ENCODE measurements at places on chromosomes 7 and 10.

DNA sequence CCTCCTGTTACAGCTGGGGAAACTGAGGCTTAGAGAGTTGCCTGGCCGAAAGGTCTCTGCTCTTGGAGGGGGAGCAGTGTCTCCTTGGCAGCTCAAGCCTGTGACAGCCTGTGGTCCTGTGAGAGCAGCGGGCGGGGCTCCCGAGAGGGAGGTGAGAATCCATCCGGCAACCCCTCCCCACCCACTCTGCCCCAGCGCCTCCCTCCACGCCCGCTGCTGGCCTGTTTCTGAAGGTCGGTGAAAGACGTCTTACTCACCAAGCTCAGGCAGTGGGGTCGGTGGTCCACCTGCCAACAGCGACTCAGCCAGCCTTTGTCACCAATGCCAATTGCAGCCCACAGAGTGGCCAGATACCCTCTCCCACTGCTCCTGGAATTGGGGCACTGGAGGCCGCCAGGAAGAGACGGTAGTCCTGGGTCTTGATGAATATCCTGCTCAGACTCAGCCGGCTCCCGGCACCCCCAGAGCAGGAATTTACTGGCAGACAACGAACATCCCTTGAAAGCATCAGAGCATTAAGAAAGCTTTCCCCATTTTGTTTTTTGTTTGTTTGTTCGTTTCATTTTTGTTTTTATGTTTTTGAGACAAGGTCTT, 7.4 kb upstream of the TTYH3 start:
- DNase-seq: no peak

DNA sequence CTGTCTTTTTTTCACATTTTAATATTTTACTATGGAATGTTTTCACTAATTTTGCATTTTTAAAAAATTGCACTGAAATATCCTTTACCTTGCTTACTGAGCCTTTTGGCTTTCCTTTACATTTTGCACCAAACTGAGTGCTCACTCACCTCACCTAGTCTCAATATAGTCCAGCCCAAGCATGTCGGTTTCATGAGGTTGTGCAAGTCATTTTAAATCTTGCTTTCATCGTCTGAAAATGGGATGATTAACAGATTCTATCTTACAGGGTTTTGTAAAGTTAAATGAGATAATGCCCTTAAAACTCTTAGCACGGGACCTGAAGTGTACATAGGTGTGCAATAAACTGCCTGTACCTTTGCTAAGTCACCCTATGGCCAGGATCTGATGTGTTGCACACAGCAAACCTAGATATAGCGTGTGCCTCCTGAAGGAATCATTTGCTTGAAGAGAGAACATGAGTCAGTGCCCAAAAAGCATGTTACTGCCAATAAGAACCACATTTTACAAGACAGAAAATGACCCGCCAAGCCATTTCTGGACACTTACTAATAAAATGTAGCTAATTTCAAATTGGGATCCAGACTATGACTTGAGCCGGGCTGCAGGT, 199.8 kb downstream of the JCAD start:
- no peak for DNase-seq

- DNase-seq: no peak
Measured at GRCh38 chr10:52115823-52116222, 198.3 kb upstream of the DKK1 start.

DNA sequence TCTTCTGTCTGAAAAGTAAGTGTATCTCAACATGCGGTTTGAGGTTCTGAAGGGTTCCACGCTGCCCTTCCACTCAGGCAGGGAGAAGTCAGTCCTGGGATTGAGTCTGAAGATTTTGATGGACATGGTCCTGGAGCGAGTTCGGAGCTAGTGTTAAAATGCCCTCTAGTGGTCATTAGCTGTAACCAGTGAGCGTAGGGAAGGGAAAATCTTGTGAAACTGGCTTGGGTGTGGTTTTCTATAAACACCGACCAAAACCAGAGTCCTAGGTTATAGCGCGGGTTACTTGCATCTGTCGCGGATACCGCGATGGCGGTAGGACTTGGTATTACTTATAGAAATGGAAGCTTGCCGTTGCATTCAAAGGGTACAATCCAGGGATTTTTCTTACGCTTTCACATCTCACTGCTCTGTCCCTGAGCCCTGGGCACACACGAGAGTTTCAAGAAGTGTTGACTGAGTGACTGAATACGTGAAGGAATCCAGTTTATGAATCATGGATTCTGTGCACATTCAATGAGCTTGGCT, 348.2 kb upstream of the C7orf33 start:
- DNase-seq: no peak

DNA sequence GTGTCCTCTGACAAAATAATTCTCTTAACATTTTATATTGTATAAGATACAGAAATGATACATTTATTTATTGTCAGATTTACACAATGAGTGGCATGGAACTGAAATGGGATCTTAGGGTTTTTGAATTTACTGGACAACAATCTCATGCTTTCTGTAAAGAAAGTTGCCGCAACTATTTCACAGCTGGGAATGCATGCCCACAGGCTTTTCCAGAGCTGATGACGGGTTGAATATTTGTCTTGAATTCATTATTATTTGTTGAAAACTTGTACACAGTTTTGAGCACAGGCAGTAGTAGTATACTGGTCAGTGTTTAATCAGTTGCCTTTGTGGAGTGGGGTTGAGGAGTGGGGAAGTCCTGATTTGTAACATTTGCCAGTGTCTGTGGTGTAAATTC, 20.5 kb upstream of the MRC1 start:
- DNase-seq: no peak

- DNase-seq: no peak
Measured at GRCh38 chr7:50557099-50557498, 8.1 kb downstream of the DDC start.

- peak; percentile 23 for DNase-seq
Measured at GRCh38 chr7:80942261-80943041, 23.6 kb upstream of the SEMA3C start.

DNA sequence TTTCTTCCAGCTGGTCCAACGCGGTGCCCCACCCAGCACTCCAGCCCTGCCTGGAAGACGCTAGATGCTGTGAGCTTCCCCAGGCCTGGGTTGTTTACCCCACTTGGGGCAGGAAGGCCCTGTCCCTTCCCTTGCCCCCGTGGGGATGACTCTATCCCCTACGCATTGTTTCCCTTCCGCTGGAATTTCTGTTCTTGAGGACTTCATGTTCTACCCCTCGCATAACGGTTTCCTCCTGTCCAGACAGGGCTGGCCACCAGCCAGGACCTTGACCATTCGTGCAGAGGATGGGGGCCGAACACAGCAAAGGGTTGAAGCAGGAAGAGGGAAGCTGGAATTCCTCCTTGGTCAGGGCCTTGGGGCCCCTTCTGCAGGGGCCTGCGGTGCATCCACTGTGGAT, 14.7 kb upstream of the SERPINE1 start:
- no peak for DNase-seq

DNA sequence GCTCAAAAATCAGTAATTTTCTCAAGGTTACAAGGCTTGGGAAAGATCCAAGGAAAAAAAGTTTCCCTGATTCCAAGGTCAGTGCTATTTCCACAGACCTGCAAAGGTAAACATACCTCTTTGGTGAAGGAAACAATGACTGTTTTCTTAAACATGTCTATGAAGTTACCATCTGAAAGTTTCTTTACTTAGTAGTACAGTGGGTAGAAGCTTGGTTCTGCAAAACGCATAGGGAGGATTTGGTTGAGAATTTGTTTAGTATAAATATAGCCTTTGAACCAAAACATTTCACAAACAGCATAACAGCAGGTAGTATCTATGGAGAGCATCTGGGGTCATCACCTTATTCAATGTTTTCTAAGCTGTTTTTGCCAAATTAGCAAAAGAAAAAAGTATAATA, 169.6 kb downstream of the CCSER2 start:
- DNase-seq: no peak

- no peak for DNase-seq
Measured at GRCh38 chr10:91350651-91351081, 59.5 kb upstream of the HECTD2 start.

- no peak for DNase-seq
Measured at GRCh38 chr7:68433462-68434070, 1164.7 kb upstream of the AUTS2 start.

DNA sequence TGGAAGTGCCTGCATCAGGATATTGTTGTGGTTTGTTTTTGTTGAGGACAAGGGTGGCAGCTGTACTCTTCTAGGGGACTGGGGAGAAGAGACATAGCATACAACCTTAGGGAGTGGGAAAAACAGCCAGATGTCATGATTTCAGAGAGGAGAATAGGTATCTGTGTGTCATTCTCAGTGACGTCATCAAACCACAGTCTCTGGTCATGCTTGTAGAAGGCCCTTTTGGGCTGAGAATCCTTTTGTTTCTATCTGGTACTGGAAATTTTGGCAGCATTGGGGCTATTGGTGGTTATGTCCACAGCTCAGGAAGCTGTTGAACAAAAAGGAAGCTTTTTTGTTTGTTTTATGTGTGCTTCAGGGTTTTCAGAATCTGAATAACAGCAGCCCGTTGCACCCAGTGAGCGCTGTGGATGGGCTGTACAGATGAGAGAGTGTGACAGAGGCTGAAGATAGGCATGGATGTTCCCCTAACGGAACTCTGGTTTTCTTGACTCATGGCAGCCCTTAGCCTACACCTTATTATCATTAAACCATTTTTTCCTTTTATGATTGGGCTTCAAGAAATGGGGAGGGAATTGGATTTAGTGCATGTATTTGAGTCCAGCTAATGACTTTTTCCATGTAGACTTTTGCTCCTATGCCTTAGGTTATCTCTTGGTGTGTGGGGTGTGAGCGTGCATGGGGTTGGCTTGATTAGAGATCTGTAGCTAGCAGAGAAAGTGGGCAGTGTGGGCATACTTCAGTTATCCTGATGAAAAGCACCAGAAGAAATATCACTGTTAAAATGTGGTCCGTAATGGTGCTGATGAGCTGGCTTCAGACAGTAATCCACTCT, 65.7 kb downstream of the SND1 start:
- DNase-seq: no peak

DNA sequence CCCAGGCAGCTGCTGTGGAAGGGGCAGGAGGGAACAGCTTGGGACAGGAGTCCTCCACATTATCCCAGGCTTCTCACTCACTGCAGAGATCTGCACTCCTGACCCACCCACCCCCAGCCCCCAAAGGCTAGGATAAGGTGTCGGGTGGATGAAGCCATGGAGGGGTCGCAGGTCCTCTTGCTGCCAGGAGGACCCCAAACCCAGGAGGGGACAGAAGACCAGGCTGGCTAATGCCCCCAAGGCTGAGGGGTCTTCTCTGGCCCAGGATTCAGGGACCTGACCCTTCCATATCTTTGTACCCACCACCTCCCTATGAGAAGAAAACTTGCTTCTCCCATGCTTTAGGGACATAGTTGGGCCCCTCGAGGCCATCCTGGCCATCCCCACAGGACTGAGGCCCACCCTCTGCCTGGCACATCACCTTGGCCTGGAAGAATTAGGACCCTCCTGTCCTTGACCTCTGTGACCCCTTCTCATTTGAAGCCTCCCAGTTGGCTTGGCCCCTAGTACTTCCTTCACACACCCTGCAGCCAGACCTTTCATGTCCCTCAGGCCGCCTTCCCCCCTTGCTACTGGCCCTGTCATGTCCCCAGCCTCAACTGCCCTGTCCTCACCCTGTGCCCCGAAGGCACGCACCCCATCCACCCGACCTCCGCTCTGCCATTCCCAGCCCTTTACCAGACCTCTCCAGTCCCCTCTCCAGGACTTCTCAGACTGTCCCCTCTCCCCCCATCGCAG, 21.6 kb downstream of the KCNH2 start:
- DNase-seq: no peak

DNA sequence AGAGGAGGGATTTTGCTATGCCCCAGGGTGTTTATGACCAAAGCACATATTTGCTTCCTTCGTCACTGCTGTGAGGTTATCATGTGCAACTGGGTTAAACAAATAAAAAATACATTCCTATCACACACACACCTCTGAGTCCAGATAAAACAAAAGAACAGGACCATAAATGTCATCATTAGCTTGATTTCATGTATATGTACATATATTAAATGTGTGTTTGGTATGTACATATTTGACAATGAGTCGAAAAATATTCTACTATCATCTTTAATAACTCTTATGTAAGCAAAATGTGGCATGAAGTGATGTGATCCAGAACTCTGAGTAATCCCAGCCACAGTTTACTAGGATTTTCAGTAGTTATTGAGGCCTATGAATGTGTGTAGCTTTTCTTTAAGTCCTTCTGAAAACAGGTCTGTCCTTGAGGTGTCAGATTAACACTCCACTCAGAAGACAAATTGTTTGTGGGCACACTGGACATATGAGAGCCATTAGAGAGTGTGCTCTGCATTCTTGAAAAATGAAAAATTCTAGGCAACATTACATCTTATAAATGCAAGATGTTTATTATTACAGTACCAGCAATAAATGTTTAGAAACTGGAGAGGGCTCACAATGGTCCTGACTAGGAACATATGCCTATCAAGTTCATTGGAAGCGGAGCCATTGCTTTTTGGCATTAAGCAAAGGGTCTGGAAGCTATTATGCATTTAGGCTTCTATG, 335.1 kb upstream of the SEMA3A start:
- DNase-seq: no peak

DNA sequence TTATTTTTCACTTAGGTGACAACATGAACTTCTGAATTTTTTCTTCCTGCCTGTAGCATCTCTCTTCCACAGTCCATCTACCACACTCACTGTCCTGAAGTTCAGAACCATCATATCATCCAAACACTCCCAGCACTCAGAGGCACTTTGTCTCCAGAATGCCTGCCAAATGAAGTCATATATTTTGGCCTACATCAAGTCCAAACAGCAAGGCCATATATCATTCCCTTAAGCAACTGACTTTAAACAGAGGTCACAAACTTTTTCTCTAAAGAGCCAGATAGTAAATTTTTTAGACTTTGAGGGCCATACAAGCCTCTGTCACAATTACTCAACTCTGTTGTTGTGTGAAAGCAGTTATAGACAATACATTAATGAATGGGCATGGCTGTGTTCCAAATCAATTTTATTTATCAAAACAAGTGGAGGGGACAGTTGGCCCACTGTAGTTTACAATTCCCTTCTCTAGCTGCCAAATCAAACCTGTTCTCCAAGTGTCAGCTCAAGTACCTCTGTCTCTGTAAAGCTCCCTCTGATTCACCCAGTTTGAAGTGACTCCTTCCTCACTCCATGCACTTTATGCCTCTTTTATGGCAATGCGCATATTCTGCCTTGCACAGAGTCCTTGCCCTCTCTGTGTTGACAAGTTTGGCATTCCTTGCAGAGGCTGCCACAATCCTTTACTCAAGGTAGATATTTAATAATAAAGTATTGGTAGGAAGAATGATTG, 305.7 kb downstream of the FZD1 start:
- no peak for DNase-seq

DNA sequence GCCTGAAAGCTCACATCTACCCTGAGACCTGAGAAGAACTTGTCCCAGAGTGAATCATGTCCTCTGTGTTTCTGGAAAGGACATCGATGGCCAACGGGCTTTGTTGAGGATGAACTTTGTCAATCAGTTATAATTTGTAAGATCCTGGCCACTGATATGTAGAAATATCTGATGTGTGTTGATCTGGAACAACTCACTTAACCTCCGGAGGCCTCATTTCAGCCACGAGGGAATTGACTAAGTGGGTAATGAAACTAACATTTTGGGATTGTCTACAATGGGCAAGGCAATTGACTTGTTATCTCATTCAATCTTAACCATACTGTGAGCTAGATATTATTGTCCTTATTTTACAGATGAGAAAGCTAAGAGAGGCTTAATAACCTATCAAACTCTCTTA, 468.1 kb upstream of the NRP1 start:
- no peak for DNase-seq

- no peak for DNase-seq
Measured at GRCh38 chr7:103547451-103548284, 101.7 kb upstream of the SLC26A5 start.

- DNase-seq: no peak
Measured at GRCh38 chr7:133470-133869, 58.9 kb upstream of the FAM20C start.

All from H1 (cell line).